Occipital lobe (tissue), 3 donors: ENCODE measurements at places on chromosomes 13 and 19. TPM values are rescaled to one million over a fixed set of nuclear protein-coding genes. Genes with fewer than 3 reads are reported as not detected.

DNA sequence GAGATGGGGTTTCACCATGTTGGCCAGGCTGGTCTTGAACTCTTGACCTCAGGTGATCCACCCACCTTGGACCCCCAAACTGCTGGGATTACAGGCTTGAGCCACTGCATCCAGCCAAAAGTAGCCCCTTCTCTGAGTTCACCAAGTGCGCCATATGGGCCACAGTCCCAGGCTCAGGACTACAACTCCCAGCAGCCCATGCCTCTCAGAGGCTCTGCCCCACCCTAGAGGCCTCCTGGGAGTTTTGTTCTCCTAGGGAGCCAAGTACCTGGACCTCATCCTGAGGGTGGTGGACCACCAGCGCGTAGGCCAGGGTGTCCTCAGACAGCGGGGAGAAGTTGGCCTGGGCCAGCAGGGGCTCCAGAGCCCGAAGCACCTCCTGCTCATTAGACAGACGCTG lies 18.8 kb downstream of the TMEM143 start:
- no peak for DNase-seq

- DNase-seq, result no peak
Measured at GRCh38 chr19:5693195-5694166, 3.4 kb downstream of the RPL36 start.

The ZNF491 gene
- 12.9 TPM for total RNA-seq

DNA sequence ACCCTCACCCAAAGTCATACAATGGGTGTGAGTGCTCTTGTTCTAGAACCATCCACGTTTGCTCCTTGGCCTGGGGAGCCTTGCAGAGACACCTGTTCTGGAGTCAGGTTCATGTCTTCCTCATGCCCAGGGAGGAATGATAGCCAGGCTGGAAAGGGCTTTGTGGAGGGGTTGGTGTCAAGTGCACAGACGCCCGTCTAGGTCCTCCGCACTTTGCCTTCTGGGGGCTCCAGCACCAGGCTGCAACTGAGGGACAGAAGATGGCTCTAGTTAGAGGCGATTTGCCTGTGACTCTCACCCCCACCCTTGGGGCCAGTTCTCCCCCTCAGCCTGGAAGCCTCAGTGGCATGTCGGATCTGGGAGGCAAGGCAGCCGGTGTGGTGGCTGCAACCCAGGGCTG lies 47.2 kb upstream of the ZNF536 start:
- DNase-seq, result no peak

DNA sequence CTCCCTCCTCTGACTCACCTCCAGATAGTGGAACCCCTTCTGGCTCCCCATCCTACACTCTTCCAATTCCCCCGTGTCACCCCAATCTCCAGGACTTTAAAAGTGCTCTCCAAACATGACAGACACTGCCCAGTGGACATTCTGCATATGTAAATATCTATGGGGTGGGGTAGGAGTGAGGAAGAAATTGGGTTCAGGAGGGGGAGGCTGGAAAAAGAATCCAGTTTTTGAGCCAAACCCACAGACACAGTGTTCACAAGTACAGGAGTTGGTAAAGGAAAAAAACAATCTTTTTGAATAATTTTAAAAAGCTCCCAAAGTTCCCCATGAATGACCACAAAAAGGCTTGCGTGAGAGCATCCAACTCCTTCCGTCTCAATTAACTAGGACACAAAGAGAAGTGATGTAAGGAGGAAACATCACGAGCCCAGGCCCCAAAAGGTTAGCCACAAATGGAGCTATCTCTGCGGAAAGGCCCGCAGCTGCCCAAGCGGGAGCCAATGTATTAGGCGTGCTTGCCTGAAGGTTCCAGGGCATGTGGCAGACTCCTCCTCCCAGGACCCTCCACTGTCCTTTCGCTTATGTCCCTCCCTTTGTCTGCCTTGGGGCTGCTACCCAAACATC lies 18.0 kb downstream of the ZC3H4 start:
- DNase-seq, result no peak

DNA sequence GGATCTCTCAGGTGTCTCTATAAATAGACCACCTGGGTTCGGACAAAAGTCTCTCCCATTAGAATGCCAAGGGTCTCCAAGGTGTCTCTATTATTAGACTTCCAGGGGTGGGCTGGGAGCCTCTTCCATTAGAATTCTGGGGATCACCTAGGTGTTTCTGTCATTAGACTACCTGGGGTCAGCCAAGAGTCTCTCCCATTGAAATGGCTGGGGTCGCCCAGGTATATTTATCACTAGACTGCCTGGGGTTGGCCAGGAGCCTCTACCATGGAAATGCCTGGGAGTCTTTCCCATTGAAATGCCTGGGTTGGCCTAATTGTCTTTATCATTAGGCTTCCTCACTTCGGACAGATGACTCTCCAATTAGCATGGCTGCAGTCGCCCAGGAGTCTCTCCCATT lies 1565.5 kb downstream of the UQCRFS1 start:
- DNase-seq, result no peak

The C3 gene
- total RNA-seq, result 12.3 TPM

DNA sequence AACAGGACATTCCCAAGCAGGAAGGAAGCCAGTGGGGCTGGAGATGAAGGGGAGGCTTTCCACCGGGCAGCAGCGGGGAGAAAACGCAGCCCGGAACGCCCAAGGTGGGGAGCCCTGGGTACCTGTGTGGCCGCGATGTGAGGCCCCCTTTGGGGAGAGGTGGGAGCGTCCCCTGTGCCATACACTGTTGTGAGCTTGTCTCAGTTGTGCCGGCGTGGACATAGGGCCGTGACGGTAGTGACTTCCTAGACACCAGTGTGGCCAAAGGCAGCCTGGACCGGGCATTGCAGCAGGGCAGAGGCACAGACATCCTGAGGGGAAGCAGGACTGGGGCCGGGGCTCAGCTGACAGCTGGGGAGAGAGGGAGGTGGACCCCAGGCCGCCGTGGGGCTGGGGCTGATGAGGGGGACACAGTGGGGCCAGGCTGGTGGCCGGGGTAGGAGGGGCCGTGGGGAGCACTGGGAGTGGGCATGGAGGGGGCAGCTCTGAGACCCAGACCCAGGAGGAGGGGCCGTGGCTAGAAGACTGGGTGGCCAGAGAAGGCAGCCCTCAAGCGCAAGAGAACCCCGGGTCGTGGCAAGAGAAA lies 38.5 kb upstream of the TFDP1 start:
- DNase-seq, result no peak

GRCh38 chr13:37481011-37481884 lies 117.3 kb downstream of the POSTN start:
- no peak for DNase-seq

The DNAAF3 gene
- total RNA-seq, result 0.31 TPM

The HIF3A gene
- total RNA-seq, result 6.4 TPM

The SBK2 gene
- total RNA-seq, result not detected

GRCh38 chr13:50757008-50757407 lies 86.5 kb downstream of the DLEU7 start:
- no peak for DNase-seq

GRCh38 chr13:38856065-38856464 lies 134.6 kb downstream of the STOML3 start:
- no peak for DNase-seq

The IL4I1 gene
- total RNA-seq, result not detected

The PLK5 gene
- not detected for total RNA-seq

DNA sequence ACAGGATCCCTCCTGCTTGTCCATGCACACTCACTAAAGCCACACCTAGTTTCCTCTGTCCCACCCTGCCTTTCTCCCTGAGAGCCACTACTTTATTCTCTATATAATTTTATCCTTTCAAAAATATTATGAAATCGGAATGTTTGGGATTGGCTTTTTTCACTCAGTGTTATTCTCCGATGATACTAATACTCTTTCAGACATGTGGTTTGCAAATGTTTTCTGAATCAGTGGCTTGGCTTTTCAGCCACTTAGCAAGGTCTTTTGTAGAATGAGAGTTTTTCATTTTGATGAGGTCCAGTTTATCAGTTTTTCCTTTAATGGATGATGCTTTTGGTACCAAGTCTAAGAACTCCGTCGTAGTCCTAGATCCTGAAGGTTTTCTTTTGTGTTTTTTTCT lies 11.6 kb downstream of the SPATA13 start:
- DNase-seq, result no peak

GRCh38 chr13:48414501-48414900 lies 1.6 kb upstream of the LPAR6 start:
- DNase-seq, result no peak
